ENCODE measurements at places on chromosomes 16 and 17.

DNA sequence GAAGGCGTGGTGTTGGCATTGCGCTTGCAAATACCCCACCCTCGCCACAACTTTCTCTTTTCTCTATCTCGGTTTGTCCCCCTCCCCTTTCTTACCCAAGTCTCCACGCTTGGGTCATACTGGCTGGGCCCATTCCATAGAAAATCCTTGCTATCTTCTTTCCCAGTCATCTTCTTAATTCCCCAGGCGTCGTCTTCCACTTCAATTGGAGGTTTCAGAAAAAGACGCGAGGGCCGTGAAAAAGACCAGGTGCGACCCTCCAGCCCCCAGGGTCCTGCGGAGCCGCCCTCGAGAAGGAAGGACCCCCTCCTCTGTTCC lies 8.3 kb downstream of the IRX5 start:
- no peak for DNase-seq

- no peak for DNase-seq
Observed at GRCh38 chr16:69049146-69049545, 56.3 kb upstream of the HAS3 start.

DNA sequence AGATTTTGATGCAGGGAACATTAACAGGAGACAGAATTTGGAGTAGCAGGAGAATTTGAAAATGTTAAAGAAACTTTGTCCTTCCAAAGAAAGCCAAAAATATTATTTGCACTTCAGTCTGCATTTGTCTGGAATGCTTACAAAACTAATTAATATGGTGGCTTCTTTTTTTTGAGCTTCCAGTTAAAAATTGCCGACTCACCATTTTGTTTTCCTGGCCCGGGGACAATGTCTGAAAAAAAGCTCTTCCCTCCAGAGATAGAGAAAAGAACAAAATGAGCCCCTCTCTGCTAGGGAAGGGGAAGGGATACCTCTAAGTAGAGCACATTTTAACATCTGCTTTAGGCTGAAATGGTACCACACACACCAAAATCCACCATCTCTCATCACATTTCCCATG lies 360.8 kb downstream of the SOX9 start:
- DNase-seq: no peak

- DNase-seq: no peak
Observed at GRCh38 chr17:34219405-34219804, 35.7 kb upstream of the CCL2 start.

DNA sequence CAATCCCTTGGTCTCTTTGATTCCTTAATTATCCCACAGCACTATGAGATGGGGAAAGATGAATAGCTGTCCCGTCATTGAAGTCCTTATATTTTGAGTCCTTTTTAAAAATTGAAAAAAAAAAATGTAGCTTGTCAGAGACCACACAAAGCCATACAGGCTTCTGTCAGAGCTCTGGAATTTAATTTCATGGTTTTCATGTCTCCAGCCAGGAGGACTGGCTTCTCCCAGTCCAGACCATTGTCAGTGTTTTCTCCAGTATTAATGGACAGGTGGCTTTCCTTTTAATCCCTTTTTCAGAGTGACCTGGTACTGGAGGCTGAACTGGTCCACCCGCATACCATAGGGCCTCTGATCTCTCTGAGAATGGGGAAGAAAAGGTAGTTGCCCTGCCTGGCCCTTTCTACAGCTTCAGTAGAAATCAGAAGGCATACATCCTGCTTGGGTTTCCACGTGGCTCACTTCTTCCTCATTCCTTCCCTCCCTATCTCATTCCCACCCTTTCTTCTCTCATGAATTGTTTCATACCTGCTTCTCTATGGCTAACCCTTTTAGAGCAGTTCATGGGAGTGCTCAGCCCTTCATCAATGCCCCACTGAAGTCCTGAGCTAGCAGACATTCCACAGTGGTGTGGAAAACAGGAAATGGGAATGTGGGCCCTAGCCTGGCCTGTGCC lies 29.1 kb downstream of the TRIM16 start:
- DNase-seq: no peak

Measured in stimulated activated naive CD4-positive, alpha-beta T cell treated with Interleukin-2 at 50 U/mL for 16 hours (primary cell).